ENCODE measurements at places on chromosomes 16 and 17.

GRCh38 chr17:59361386-59361785 lies 29.9 kb downstream of the YPEL2 start:
- no peak for DNase-seq

DNA sequence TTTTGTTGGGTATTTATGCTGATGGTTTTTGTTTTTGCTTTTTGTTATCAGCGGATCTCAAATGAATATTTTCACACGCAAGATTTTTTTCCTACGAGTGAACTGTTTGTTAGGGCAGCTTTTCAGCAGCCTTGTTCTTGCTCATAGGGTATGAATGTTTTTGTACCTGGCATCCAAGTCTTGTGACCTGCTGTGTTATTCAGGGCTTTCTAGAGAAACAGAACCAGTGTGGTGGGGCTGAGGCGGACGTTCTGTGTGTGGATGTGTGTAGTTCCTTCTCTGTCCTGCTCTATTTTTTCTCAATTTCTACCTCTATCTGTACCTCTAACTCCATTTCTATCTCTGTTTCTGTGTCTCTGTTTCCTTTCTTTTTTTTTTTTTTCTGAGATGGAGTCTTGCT lies 78.3 kb downstream of the SNX29 start:
- DNase-seq: no peak

GRCh38 chr16:12255473-12255872 lies 278.9 kb downstream of the SNX29 start:
- no peak for DNase-seq

- peak; percentile 62 for DNase-seq
Observed at GRCh38 chr17:63698886-63699637, 863 bp downstream of the LIMD2 start.

DNA sequence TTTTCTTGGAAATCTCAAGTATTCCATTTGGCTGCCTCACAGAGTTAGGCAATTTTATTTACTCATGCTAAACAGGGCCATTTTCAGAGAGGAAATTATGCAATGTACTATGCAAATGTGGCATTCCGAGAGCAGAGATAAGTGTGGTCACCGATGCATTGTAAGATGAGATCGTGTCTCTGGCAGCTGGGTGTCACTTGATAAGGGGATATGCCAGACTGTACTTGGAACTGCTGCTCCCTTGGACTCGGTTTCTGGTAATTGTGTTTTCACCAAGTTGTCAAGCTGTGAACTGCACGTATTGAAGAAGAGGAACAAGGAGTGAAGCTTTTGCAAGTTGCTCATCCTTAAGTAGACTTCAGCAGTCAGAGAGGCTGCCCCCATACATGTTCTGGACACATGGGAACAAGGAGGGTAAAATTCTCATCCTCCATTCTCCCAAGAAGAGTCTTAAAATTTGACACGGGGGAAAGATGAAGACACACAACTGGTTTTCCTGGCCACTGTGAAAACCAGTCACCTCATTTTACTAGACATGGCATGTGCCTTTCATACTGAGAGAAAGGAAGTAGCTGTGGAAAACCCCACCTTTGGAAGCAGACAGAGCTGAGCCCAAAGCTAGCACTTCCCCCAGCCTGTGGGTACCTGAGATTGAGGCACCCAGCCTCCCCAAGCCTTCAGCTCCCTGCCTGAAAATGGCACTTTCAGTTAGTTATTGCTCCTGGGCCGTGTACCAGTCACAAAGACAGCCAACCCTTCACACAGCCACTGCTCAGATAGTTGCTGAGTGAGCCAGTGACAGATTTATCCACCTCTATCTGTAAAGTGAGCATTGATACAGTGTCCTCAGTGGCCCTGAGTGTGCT lies 150.7 kb downstream of the SOCS1 start:
- peak; percentile 20 for DNase-seq

DNA sequence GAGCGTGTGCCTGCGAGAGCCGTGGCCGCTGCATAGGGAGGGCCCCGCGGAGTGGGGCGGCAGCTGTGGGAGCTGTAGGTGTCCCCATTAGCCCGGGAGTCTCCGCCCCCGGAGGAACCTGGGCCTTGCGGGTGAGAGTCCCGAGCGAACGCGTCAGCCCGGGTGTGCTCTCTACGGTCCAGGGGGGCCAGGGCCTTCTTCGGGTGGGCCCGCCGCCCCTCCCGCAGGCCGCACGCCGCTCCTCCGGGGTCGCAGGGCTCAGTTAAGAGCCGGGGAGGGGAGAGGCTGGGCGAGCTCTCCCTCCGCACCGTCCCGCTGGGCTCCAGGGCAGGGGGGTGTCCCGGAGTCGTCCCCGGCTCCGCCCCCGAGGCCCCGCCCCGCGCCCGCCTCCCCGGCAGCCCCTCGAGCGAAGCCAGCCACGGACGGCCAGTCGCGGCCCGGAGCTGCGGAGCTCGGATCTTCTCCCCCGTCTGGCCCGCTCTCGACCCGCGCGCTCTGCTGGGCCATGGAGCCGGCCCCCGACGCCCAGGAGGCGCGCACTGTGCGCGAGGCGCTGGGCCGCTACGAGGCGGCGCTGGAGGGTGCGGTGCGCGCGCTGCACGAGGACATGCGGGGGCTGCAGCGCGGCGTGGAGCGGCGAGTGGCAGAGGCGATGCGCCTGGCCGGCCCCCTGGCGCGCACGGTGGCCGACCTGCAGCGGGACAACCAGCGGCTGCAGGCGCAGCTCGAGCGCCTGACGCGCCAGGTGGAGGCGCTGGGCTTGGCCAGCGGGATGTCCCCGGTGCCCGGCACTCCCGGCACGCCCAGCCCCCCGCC lies at the start of gene SMTNL2:
TSS of gene SMTNL2 (plus strand) at position 429 of the 816 bp plus-strand sequence. CDS start at position 506, 77 bp downstream.
- DNase-seq: peak; percentile 48

- peak; percentile 40 for DNase-seq
Observed at GRCh38 chr16:24906199-24906808, 60.5 kb downstream of the SLC5A11 start.

GRCh38 chr17:18248300-18248731 lies 10.2 kb downstream of the FLII start:
- DNase-seq: peak; percentile 75

DNA sequence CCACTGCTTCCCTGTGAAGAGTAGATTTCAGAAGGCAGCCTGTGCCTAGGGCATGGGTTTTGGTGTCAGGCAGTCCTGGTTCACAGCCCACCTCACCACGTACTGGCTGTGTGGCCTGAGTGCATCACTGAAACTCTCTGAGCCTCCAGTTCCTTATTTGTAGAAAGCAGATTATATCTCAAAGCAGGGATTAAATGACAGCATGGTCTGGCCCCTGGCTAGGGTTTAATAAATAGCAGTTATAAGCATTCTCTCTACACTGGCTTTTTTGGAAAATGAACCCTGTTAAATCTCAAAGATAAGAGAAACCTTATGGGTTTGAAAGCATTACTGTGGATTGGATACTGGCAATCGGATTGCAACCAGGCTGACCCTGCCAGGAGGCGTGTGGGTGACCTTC lies 2.9 kb upstream of the MT1M start:
- DNase-seq: no peak

DNA sequence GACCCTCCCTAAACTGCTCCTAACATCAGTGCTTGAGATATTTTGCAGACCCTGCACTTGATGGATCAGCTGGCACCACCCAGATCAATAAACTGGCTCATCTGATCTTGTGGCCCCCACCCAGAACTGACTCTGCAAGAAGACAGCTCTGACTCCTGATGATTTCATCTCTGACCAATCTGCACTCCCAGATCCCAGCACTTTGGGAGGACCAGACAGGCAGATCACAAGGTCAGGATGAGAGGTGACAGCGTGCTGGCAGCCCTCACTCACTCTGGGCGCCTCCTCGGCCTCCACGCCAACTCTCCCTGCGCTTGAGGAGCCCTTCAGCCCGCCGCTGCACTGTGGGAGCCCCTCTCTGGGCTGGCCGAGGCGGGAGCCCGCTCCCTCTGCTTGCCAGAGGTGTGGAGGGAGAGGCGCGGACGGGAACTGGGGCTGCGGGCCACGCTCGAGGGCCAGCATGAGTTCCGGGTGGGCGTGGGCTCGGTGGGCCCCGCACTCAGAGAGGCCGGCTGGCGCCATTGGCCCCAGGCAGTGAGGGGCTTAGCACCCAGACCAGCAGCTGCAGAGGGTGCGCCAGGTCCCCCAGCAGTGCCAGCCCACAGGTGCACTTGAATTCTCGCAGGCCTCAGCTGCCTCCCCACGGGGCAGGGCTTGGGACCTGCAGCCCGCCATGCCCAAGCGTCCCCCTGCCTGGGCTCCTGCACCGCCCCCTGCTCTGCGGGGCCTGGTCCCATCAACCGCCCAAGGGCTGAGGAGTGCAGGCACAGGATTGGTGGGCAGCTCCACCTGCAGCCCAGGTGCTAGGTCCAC lies 2.4 kb upstream of the C16orf54 start:
- no peak for DNase-seq

- peak; percentile 80 for DNase-seq
Observed at GRCh38 chr17:49851387-49852291, 3.8 kb upstream of the TAC4 start.

DNA sequence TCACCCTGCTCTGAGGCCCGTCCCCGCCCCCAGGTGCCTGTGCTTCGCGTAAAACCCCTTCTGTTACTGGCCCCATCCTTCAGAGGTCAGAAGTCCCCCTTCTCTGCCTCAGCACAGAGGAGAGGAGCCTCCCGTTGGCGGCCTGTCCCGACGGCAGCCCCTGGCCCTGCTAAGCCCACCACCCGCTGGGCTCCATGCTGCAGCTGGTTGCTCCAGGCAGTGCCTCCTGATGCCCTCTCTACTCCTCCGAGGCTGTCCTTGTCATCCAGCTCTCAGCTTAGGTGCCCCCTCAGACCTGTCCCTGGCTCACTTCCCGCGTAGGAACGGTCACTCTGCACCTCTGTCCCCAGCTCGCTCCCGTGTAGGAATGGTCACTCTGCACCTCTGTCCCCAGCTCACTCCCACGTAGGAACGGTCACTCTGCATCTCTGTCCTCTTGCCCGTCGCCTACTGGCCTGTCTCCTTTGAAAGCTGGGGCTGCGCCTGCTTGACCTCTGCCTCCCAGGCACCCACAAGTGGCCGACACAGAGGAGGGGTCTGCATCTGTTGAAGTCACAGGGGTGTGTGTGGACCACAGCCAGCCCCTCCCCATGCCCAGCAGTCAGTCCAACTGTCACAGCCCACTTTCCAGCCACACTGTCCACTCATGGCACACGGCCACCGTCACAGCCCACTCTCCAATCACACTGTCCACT lies 31.7 kb upstream of the ZC3H18 start:
- no peak for DNase-seq

GRCh38 chr16:53945996-53946395 lies 242.0 kb downstream of the FTO start:
- DNase-seq: peak; percentile 45

DNA sequence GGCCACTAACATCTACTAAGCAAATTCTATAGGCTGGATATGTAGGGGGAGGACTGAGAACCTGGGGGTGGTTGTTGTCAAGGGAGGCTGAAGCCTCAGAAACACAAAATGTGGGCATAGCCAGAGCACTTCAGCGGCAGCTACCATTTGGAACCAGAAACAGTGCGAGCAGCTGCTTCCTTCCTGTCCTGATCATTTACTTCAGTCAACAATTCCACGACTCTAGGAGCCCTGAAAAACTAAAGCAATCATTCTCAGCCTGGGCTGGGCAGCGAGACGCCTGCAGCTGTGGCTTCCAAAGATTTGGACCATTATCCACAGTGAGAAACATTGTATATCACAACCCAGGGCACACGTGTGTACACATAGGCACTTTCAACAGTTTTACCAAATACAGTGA lies 93.9 kb upstream of the WSCD1 start:
- DNase-seq: peak; percentile 27

GRCh38 chr16:63653044-63653839 lies 1468.6 kb downstream of the CDH11 start:
- DNase-seq: peak; percentile 78

DNA sequence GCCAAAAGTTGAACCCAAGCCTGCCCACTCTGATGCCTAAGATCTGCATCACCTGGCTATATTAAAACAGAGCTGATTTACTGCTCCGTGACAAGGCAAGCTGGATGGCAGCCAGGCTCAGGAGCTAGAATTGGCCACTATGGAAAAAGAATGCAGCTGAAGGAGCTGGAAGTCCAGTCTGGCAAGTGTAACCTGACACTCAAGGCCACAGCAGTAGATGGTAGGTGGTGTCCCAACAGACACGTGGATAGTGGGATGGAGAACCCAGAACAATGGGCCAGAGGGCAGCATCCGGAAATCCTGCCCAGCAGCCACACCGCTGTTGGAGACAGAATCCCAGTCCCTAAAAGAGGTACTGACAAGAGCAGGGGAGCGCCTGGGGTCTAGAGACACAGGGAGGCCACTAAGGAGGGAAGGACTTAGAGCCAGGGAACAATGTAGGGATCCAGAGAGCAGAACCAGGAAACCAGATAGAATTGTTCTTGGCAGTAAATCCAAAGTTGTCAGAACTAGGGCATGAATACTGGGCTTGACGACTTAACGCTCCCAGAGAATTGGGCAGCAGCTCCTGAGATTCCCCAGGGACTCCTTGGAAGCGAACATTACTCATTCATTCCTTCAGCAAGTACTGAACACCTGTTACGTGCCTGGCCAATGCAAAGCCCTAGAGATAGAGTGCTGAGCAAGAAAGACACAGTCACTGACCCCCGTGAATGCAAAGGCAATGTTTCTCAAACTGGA lies 85.7 kb downstream of the CDYL2 start:
- peak; percentile 4 for DNase-seq

- no peak for DNase-seq
Observed at GRCh38 chr17:37327341-37328090, 48.3 kb upstream of the C17orf78 start.

DNA sequence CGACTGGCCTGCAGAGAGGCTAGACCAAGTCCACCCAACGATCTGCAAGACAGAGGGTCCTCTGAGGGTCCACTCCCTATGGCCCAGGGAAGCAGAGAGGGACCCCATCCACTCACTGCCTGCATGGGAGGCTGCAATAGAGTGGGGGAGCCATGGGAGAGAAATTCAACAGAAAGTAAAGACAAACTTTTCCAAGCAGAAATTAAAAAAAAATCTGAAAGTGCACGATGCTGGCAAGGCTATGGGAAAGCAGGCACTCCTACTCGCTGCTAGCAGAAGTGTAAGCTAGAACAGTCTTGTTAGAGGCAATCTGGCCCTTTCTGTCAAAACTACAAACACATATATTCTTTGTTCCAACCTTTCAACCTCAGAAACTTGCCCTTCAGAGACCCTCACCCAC lies 85.4 kb downstream of the GAS7 start:
- no peak for DNase-seq

DNA sequence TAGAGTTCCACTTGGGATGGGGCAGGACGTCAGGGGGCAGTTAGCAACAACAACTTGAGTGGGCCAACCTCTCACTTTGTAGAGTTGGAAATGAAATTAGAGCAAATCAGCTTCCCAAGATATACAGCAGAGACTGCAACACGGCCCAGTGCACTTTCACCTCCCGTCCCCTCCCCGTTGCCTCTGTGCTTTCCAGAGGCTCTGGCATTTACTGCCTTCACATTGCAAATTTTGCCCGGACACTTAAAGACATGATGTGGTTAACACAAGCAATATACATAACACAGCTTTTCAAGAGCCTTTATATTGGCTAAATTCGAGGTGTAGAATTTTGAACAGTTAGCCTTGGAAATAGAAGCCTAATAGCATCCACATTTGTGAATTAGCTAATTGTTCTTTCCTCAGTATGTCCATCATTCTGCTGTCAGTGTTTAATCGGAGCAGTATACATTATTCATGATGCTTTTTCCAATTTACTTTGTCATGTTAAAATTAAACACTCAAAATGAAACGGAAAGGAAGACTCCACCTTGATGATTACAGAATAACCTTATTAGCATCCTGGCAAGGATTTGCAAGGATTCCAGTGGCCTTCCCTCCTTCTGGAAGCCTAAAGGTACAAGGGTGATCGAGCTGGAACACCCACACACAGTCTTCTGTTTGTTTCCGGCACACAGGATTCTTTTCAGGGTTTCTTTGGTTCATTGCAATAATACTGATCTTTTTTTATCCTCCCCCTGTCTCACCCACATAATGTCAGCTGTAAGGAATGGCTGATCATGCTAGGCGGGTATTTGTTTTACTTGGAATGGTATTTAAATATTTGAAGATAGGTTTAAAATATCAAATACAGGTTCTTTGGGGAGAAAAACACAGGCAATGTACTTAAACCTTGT lies 190.9 kb upstream of the CACNG5 start:
- no peak for DNase-seq

Measured in NCI-H69 (cell line).